Stimulated activated CD4-positive, alpha-beta T cell treated with anti-CD3 and anti-CD28 coated beads, Interleukin-12 subunit alpha, Interleukin-12 subunit beta, amount 100 ng/mL, for 4 hours (primary cell): ENCODE measurements at places on chromosomes 2 and 18.

DNA sequence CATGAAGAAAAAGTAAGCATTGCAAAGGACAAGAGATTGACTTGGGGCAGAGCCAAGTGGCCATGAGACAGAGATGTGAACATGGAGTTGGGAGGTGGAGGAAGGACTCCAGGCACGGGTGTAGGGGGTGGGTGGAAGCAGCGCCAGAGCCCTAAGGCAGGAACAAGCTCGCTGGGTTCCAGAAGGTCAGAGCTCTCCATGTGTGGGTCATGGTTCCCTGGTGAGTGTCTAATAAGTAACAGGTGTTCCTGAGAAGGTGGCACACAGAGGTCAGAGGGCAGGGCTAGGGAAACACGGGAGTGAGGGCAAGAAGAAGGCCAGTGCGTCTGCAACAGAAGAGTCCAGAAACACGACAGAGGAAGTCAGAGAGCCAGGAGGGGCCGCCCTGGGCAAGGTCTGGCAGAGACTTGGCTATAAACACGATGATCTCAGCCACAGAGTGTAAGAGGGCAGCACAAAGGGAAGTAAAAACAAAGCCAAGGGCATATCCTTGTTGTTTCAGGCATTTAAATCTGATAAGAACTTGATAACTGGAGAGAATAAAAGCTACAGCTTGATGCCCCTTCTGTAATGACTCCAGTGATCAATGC, 260.8 kb downstream of the TGIF1 start:
- no peak for DNase-seq

DNA sequence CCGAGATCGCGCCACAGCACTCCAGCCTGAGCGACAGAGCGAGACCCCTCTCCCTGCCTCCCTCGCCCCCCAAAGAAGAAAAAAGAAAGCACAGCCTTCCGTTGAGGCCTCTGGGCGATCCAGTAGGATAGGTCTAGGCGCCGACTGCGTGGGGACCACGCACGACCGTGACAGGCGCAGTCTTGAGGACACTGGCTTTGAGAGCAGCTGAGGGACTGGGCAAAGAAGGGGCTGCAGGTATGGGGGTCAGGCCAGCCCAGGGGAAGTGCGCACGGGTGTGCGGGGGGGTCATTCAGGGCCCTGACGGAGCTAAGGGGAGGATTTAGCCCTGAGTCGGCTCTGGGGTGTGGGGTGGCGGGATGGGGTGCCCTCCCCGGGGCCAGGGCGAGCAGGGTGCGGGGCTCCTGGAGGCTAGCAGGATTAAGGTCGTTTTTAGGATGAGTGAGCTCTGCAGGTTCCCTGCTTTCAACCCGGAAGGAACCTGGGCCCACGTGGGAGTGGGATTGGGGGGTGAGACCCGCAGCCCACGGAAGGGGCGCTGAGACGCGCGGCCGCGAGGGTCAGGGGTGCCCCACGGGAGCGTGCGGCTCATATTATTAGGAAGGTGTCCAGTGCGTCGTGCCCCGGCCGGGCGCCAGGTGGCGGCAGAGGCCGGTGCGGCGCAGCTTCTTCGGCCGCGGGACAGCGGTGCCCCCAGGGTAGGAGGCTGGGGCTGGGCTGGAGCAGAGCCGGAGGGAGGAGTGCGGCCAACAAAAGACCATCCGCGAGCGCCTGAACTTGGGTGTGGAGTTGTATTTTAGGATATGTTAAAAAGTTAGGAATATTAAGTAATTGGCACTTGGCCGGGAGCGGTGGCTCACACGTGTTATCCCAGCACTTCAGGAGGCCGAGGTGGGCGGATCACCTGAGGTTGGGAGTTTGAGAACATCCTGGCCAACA, 20.5 kb upstream of the ZNF236 start:
- DNase-seq = peak; percentile 49

GRCh38 chr2:52465287-52465686, 1302.3 kb upstream of the CHAC2 start:
- DNase-seq = no peak

DNA sequence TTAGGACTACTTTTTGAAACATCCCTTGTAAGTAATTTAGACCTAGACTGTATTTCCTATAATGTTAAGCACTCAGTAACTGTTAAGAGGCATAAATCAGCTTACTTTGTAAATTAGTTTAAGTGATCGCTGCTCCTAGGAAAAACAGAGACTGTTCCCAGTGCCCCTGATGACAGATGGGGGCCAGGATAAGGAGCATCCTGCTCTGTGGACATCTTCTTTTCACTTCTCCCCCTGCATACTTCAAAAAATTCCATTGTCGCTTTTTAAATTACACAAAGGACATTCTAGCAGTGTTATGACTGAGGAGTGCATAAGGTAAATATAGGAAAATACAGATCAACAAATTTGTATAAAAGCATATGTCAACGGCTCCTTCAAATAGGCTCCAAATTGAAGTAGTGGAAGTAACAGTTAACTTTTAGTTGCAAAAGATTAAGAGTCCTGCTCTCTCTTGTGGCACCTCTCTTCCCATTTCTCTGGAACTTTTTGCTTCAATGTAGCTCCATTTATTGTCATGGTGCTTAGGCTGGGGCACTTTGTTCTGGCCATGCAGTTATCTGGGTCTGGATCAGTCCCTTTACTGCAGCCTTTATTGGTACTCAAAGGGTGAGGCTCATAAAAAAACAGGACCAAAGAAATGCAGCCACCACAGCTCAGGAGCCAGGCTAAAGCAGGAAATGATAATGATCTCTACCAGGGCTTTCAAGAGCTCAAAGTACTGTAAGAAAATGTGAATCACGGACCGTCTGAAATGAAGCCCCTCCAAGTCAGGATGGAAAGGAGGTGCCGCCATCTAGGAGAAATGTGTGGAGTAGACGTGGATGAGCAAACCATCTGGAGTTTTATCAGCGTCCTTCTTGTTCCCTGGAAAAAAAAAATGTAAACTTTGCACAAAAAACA, 162.1 kb upstream of the ZNF516 start:
- no peak for DNase-seq
